ENCODE measurements at places on chromosomes 12 and 14. TPM values are rescaled to one million over a fixed set of nuclear protein-coding genes. Genes with fewer than 3 reads are reported as not detected.
A peak's percentile ranks its signal among the peaks of the same experiment; 100 is the strongest.

- no peak for DNase-seq
These were observed 138.4 kb downstream of the GLT1D1 start for GRCh38 chr12:128991716-128992115.

- no peak for DNase-seq
These were observed 459 bp downstream of the NUAK1 start for GRCh38 chr12:106138357-106138632.

DNA sequence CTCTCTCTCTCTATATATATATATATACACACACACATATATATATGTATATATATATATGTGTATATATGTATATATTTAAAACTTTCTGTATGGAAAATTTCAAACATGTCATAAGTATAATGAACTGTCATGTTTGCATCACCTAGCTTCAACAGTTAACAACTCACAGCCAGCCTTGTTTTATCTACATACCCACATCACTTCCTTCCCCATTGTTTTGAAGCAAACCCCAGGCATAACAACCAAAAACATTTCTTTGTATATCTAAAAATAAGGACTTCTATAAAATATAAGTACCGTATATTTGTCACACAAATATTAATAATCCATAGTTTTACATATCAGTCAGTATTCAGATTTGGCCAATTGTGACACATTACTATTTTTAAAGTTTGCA is 57.4 kb downstream of the PAPOLA start:
- DNase-seq = no peak

- DNase-seq = peak; percentile 4
These were observed 930.5 kb upstream of the NOVA1 start for GRCh38 chr14:27528328-27528727.

DNA sequence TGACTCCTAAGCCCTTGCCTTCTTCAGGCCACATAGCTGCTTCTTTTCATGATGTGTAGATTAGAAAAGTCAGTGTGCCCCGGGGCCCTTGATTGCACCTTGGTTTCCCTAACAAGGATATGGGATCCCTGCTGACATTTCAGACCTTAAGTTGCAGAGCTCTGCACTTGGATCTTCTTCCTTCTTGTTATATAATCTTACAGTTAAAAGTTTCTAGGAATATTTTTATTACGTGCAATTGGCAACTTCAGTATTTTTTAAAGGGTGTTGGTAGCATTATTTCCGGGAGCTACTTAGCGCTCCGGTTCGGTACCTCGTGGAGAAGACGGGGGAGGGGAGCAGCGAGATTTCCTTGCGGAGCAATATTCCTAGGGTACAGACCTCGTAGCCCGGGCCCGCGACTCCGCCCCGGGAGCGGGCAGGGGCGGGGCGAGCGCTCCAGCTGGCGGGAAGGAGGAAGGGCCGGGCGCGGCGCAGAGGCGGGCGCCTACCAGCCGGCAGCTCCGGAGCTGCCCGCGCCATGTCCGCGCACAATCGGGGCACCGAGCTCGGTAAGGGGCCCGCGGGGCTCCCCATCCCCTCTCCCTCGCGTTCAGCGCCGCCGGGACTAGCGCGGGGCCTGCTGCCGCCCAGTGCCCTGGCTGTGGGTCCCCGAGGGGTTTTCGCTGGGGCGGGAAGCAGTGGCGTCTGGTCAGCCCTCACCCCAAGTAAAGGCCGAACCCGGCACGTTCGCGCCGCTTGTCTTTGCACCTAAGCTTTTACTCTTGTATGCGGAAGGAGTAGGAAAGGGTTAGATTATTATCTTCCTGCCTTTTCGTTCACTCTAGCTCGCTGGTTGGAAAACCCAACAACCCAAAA is at the start of gene DERA:
Gene DERA (plus strand): TSS at position 469 of the 858 bp plus-strand sequence. CDS start 52 bp downstream, at position 521.
- DNase-seq = peak; percentile 74

- peak; percentile 51 for DNase-seq
These were observed 8.1 kb downstream of the LRRC43 start for GRCh38 chr12:122190842-122191668.

GRCh38 chr14:63045612-63046320 is 508 bp upstream of the KCNH5 start:
- peak; percentile 40 for DNase-seq

GRCh38 chr12:101838628-101839323 is 8.0 kb upstream of the GNPTAB start:
- DNase-seq = no peak

DNA sequence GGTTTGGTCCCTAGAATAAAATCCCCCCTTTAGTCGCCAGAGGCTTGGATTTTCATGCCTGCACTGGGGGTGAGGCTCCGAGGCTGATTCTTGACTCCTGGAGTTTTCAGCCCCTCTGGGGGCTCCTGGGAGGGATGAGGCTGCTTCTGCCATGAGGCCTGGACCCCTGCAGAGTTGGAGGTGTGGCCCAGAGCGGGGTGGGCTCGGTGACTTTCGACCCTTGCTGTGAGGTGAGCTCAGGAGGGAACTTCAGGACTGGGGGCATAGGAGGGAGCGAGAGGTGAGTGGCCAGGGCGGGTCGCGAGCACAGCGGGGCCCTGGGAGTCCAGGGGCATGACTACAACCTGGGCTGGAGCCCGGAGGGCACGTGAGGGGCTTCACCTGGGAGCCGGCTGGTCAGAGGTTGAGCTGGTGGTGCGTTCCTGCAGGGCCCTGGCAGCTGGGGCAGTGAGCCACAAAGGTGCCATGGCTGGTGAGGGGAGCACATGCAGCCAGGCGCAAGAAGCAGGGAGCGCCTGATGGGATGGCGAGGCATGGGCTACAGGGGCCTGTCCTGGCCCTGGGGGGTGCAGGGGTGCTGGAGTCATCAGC is 168.2 kb downstream of the KIF26A start:
- no peak for DNase-seq

- DNase-seq = no peak
These were observed 25.2 kb downstream of the ARHGAP5 start for GRCh38 chr14:32102152-32102787.

GRCh38 chr12:54040148-54040494 is 7.3 kb downstream of the HOXC5 start:
- DNase-seq = no peak

SLC17A8 gene
- 0.25 TPM for polyA plus RNA-seq

- no peak for DNase-seq
These were observed 36.3 kb upstream of the STK38L start for GRCh38 chr12:27207615-27208413.

MIP gene
- polyA plus RNA-seq = not detected

BBS10 gene
- 27.9 TPM for polyA plus RNA-seq

- no peak for DNase-seq
These were observed 69.7 kb downstream of the TSPAN11 start for GRCh38 chr12:30996255-30996654.

DNA sequence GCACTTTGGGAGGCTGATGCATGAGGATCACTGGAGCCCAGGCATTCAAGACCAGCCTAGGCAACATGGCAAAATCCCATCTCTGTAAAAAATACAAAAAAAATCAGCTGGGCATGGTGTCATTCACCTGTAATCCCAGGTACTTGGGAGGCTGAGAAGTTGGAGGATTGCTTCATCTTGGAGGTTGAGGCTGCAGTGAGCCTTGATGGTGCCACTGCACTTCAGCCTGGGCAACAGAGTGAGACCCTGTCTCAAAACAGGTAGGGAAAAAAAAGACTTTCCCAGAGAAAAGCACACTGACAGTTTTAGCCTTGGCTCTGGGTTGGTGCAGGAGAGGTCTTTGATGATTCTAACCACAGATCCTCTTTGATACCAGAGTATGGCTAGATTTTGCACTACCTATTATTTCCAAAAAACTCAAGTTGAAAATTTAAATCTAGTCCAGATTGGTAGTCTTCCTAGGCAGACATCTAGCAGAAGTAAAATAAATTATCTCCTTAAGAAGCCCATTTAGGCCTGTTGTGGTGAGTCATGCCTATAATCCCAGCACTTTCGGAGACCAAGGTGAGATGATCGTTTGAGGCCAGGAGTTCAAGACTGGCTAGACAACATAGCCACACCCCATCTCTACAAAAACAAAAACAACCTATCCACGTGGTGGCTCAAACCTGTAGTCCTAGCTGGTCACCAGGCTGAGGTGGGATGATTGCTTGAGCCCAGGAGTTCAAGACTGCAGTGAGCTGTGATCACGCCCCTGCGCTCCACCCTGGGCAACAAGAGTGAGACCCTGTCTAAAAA is 18.6 kb downstream of the LARP4 start:
- DNase-seq = no peak

DNA sequence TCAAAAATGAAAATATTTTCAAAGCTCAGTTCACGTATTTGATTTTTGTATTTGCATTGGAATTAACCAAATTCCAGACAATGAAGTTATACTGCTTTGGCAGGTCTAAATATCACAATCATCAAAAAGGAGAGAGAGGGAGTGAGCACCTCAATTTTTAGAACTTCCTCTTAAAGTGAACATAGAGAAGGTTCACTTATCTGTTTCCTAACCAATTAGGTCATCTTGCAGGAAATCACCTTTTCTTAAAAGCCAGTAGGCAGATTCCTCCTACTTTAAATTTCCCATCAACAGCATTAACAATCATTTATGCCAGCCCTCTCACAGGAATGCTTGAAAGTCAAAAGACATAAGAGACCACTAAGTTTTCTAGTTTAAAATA is 388.7 kb downstream of the ZFP36L1 start:
- no peak for DNase-seq

KLHL33 gene
- polyA plus RNA-seq = 0.27 TPM

- DNase-seq = peak; percentile 45
These were observed 419 bp upstream of the ATXN7L3B start for GRCh38 chr12:74537126-74537706.

TDRD9 gene
- 6.1 TPM for polyA plus RNA-seq

DNA sequence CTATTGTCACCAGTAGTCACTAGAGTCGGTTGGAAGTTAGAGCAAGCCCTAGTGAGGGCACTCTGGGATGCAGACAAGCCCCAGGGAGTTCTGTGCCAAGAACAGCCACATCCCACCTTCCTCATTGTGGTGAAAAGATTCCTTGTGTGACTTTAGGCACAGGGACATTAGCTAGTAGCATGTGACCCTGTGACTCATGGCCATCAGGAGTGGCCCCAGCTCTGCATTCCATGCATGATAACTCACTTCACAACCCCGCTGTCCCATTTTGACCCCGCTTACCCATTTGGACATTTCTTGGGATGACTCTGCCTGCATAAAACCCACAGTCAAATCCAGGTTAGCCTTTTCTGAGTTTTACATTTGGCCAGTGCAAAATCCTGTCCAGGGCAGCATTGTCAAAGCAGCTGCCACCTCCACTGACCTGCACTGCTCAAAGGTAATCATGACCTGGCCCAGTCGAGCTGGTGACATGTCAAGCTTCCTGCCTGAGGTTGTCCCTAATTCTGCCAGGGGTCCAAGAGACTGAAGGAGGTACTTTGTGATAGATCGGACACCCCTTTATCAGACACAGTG is 430.5 kb downstream of the DPF3 start:
- no peak for DNase-seq

DUSP16 gene
- polyA plus RNA-seq = 28.4 TPM
